Activated T-helper 2 cell treated with anti-CD3 and anti-CD28 coated beads, Interferon-gamma antibody, Interleukin-2, Interleukin-4, amounts not matched to agents 10 μg/mL and 5 μg/mL and 100 μg/mL, durations not matched to agents 14 hours and 24 hours and 36 hours (primary cell): ENCODE measurements at places on chromosomes 1 and 21. TPM values are rescaled to one million over a fixed set of nuclear protein-coding genes. Genes with fewer than 3 reads are reported as not detected.

ADORA1 gene
- not detected in 2 replicates for total RNA-seq

- no peak for DNase-seq
- peaks cover 55% of the 10 kb centered on the region for H3K4me1 ChIP-seq
- peak overlapping the region; percentile 70 for H3K27ac ChIP-seq
- peak overlapping the region; percentile 33 for H3K4me3 ChIP-seq
- H3K36me3 ChIP-seq = peaks cover 46% of the 10 kb centered on the region
- H3K27me3 ChIP-seq = no peaks in the 10 kb centered on the region
Measured at GRCh38 chr1:8698937-8699447, 118.4 kb downstream of the RERE start.

- H3K36me3 ChIP-seq = peaks cover 36% of the 10 kb centered on the region
- H3K27me3 ChIP-seq = peaks cover 4% of the 10 kb centered on the region
- DNase-seq = no peak
- peaks cover 14% of the 10 kb centered on the region for H3K4me1 ChIP-seq
- H3K4me3 ChIP-seq = no peak overlapping the region
- H3K27ac ChIP-seq = no peak overlapping the region
Measured at GRCh38 chr1:167708940-167709389, 12.8 kb upstream of the MPZL1 start.

GRCh38 chr1:31772669-31773248 is 8.6 kb upstream of the ADGRB2 start:
- peaks cover 37% of the 10 kb centered on the region for H3K27me3 ChIP-seq
- H3K36me3 ChIP-seq = no peaks in the 10 kb centered on the region
- H3K27ac ChIP-seq = peak overlapping the region; percentile 81
- peak overlapping the region; percentile 78 for H3K4me3 ChIP-seq

DNA sequence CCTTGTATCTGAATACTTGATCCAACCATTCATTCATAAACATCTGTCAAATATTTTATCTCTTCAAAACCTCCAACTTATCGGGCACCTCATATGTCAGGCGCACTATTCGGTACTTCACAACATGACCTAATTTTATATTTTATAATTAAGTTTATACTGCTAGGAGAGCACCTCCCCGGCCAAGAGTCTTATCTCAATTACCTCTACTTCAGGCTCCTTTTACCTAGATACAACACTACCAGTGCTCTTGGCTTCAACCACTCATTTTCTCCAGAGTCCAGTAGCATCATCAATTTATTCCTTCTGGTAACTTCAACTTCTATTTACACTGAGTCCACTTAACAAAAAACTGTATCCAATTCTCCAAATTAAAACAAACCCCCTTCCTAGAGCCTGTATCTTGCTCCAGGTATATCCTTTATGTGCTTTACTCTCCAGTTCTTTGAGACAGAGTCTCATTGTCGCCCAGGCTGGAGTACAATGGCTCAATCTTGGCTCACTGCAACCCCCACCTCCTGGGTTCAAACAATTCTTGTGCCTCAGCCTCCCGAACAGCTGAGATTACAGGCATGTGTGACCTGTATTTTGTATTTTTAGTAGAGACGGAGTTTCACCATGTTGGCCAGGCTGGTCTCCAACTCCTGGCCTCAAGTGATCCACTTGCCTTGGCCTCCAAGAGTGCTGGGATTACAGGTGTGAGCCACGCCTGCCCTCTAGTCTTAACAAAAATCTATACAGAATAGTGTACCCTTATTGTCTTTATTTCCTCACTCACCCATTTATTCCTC is 18.8 kb downstream of the GPBP1L1 start:
- H3K27ac ChIP-seq = no peak overlapping the region
- DNase-seq = no peak
- peaks cover 36% of the 10 kb centered on the region for H3K36me3 ChIP-seq
- no peaks in the 10 kb centered on the region for H3K27me3 ChIP-seq
- no peak overlapping the region for H3K4me3 ChIP-seq

DNA sequence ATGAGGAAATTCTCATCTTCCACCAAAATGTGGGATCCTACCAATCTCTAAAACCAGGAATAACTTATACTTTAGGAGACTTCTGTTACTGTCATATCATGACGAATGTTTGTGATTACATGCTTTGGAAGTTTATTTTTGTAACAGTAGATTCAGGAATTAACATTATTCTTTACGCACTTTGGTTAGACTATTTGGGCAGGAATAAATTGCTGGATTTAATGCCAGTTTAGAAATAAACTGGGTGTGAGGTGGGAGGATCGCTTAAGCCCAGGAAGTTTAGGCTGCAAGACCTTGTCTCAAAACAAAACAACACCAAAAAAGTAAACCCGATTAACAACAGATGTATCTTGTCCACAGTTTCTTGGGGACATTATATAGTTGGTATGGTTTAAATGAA is 52.1 kb downstream of the MIGA1 start:
- peaks cover 4% of the 10 kb centered on the region for H3K4me1 ChIP-seq
- no peak overlapping the region for H3K27ac ChIP-seq
- H3K36me3 ChIP-seq = peaks cover 17% of the 10 kb centered on the region
- DNase-seq = no peak
- H3K4me3 ChIP-seq = no peak overlapping the region

DNA sequence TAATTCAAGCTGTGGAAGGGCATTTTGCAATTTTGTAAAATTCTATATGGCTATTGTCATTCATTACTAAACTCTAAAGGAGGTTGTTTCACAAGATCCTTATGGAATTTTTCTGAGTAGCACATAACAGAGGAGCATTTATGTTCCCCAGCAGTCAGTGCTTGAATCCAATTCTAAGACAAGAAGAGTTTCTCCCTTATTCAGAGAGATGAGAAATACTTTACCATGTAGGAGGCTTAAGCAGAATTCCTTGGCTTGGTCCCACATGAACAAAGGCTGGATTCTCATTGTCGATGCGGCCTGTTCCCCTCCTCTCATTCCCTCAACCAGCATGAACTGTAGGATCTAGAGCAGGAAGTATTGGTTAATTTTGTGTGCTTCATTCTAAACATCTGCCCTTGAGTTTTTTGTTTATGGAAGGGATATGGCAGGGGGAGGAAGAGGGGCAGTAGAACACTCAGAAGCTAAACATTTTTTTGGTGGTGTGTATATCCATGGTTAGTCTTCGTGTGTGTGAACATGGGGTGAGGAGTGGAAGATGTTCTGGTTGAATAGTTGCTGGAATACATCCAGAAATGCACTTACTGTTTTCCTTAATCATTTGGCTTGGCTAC is 74.3 kb downstream of the LAMC1 start:
- no peaks in the 10 kb centered on the region for H3K4me1 ChIP-seq
- no peaks in the 10 kb centered on the region for H3K36me3 ChIP-seq
- H3K27ac ChIP-seq = no peak overlapping the region
- peaks cover 15% of the 10 kb centered on the region for H3K27me3 ChIP-seq
- DNase-seq = no peak
